ENCODE measurements at places on chromosomes 12 and 14. TPM values are rescaled to one million over a fixed set of nuclear protein-coding genes. Genes with fewer than 3 reads are reported as not detected.
A peak's percentile ranks its signal among the peaks of the same experiment; 100 is the strongest.

DNA sequence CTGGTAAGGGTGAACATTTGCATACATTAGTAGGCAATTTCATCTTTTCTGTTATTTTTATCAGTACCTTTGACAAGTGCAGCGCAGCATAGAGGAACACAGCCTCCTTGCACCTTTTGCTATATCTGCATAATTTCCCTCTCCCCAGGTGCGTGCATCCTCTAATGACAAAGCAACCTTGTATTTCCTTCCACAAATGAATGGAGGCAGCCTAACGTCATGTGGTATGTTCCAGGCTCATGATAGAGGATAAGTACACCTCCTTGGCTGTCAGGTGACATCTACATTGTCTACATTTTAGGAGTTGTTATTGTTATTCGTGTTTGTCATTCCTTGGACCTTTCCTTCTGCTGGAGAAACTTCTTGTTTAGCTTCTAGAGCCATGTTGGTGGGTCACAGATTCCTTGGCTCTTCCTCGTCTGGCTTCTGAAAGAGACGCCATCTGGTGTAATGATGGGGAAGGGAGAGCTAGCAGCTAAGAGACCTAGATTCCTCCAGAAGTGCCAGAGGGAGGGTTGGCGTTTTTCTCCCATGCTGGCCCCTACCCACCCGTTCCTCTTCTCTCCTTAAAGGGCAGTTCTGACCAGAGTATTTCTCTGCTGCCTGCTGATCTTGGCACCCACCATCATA lies 37.0 kb downstream of the EVL start:
- no peak for DNase-seq

DNA sequence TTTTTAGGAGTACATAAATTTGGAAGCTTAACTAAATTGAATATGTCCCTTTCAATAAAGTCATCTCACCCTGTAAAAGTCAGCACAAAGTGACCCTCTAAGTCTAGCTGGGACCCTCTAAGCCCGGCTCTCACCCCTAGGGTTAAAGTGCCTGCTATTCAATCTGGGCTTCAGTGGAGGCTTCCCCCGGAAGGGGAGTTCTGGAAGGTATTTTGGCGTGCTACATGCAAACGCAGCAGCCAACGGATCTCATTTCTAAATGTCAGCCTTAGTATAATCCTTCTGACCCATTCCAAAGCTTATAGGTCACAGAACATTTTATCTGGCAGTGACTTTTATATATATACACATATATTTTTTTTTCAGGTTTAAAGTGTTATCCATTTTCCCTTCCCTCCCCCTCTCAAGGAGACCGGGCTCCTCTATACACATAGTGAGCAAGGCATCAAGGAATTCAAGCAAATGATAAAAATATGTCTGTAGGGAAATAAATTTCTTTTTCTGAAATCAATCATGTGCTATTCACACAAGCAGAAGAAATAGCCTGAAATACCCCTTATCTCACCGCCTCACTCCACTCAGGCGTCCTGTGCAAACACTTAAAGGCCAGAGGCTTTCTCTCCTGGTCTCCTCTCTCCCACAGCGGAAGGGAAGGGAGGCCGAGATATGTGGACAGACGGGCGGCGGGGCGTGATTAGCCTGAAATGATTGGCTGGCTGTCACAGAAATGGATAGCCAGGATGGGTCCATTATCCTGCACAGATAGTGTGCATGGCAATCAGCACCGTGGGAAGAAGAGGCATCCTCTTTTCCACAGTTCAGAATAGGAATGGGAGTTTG lies 301.7 kb downstream of the GALC start:
- DNase-seq: peak; percentile 47

- no peak for DNase-seq
Observed at GRCh38 chr14:72063761-72064282, 131.6 kb downstream of the RGS6 start.

DNA sequence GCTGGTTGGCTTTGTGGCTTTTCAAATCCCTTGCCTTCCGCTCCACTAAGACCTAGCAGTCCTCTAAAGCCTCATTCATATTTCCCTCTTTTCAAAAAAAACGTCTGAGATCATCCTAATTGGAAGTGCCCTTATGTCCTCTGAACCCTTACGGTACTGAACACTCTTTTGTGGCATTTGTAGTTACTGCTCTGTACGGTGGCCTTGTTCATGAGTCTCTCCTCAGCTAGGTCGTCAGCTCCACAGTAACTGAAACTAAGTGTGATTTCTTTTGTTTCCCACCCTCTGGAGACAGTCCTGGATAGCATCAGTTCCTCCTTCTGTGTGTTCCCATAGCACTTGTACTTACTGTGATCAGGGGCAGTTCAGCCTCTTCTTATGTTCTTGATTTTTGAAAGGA lies 49.7 kb downstream of the DAAM1 start:
- no peak for DNase-seq

DNA sequence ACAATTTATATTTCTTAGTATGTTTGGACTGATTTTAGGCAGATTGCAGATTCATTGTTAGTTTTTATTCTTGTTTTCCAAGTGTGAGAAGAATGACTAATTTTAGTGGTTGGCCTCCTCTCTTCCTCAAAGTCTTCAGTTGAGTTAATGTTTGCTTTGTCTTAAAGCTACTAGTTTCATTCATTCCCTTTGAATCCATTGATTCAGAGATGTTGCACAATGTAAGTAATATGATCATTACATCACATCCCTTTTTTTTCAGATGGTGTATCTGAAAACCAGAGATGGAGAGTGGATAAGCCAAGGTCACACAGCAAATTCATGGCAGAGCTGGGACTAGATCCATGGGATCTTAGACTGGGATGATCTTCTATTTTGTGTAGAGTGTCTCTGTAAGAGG lies 577.5 kb downstream of the BCL11B start:
- DNase-seq: no peak

DNA sequence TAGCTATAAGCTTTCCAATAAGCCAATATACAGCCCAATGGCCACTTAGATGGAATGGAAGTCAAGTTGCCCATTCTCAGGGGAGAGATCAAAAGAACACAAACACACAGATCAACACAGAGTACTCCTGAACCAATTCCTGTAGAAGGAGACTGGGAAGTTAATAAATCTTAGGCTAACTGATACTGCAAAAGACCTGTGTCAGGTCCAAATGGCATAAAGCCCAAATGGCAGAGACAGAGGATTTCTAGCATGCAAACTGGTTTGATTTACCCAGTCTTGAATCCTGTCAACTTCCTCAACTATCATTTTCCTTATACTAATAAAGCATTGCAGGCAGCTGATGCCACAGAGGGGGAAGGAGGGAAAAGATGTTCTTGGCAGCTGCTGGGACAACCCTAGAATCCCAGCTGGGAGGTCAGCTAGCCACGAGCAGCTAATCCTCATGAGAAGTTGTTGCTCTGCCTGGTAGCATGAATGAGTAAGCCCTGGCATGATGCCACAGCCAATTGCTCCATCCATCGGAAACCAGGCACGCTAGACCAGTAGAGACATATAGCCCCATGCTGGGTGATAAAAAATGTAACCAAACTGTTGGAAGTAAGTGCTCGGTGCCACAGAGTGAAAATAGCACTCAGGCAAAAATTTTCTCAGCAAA lies 26.2 kb downstream of the ANG start:
- peak; percentile 35 for DNase-seq

DNA sequence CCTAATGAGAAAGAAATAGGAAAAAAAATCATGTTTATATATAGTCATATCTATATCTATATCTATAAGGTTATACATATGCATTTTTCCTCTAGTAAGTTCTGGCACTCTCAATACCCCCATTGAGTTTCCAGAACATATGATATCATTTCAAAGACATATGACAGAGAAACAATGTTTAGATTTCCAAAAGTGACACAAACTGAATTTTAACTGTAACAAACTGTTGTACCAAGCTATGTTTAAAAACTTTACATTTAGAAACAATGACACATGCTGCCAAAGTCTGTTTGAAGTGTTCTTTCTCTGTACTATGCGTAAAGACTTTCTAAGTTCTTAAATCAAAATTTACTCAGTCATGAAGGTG lies 171.6 kb downstream of the PRKD1 start:
- no peak for DNase-seq

DNA sequence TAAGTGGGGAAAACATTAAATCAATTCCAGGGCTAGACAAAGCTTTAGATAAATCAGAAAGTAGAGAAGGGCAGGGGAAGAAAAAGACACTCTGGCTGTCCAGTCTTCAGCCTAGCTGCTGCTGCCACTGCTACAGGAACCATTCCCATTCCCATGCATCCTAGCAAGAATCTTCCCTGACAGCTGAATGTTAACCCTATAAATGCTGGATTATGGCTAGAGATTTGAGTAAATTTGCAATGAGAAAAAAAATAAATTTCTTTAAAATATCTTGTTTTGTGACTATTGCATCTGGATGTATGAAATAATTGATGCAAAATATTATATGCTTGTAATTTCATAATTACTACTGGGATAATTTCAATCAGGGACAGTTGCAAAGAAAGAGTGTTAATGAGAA lies 15.0 kb upstream of the CDKN3 start:
- no peak for DNase-seq

- no peak for DNase-seq
Observed at GRCh38 chr14:50577982-50578381, 18.0 kb downstream of the ATL1 start.

DNA sequence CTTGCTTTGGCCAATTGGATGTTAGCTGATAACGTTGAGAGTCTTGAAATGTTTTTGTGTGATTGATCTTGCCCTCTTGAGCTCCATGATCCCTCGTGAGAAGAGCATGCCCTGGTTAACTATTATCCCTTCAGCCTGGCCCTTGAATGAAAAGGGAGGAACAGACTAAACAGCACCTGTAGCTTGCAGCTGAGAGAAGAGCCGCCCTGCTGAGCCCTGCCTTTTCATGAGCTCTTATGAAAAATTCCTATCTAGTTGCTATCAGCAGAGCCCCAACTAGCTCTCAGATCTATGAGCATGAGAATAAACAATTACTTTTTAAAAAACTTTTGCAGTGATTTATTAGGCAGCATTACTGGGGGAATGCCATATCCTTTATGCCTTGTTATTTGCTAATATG lies 36.0 kb upstream of the RPH3A start:
- no peak for DNase-seq

DNA sequence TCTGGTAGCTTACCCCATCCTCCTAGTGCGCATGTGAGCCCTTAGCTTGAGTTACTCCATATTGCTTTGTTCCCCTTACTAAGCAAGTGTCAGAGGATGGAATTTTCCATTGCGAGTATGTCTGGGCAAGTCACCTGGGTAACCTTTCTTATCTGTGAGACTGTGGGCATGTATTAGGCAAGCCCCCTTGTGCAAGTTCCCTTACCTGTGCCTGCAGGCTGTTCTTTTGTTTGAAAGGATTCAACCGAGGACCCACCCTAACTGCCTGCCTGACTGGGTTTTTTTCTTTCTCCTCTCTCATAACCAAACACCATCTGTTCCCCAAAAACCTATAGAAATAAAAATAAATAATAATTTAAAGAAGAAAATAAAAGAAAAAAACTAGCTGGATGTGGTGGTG lies 22.3 kb upstream of the PPP2R5E start:
- no peak for DNase-seq

DNA sequence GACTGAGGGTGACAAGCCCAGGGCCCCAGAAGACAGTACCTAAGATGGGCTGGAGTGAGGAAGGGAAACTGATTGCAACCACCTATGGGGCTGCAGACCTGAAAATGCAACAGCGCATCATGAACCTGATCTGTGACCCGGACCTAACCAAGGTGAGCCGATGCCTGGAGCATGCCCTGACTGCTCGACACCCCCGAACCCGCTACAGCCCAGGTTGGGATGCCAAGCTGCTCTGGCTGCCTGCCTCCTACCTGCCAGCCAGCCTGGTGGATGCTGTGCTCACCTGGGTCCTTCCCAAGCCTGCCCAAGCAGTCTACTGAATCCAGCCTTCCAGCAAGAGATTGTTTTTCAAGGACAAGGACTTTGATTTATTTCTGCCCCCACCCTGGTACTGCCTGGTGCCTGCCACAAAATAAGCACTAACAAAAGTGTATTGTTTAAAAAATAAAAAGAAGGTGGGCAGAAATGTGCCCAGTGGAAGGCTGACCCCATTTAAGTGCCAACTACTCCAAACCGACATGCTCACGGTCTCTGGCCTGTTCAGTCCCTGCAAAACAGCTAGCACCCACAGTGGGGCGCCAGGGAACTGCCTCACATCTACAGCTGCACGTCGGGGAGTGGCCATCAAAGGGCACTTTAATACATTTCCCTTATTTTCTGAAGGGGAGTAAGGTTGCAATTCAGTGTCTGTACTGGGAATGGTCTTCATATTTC lies 4.2 kb downstream of the RDH5 start:
- DNase-seq: peak; percentile 57

GRCh38 chr12:27276275-27276674 lies 32.2 kb downstream of the STK38L start:
- DNase-seq: no peak

- DNase-seq: no peak
Observed at GRCh38 chr12:65499167-65499566, 220.7 kb downstream of the MSRB3 start.

DNA sequence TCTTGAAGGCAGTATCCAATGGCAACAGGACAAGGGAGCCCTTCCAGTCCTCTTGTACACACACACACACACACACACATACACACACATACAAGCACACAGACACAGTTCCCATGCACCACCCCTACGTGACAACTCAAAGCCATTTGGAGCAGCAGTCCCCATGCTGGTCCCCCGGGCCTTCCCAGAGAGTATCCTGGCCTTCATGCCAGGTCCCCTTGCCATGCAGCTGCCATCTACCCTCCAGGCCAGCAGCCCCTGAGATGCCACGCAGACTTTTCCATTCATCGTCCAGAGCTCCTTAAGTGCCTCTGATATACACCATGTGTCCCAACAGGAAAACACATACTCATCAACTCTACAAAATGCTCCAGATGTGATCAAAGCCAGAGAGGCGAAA lies 159.5 kb downstream of the ANO2 start:
- DNase-seq: no peak

CBLN3 gene
- 4.1 TPM for total RNA-seq

TAPBPL gene
- 3.6 TPM for total RNA-seq

MYF6 gene
- not detected for total RNA-seq

RHOJ gene
- total RNA-seq: 4.8 TPM

RFLNA gene
- 7.2 TPM for total RNA-seq

VRK1 gene
- total RNA-seq: 24.1 TPM

PLD4 gene
- 2.4 TPM for total RNA-seq

GPR162 gene
- total RNA-seq: 1.9 TPM

All from umbilical cord (tissue), 2 donors.